NCI-H2107 (cell line): ENCODE measurements at places on chromosomes 16 and 17.

DNA sequence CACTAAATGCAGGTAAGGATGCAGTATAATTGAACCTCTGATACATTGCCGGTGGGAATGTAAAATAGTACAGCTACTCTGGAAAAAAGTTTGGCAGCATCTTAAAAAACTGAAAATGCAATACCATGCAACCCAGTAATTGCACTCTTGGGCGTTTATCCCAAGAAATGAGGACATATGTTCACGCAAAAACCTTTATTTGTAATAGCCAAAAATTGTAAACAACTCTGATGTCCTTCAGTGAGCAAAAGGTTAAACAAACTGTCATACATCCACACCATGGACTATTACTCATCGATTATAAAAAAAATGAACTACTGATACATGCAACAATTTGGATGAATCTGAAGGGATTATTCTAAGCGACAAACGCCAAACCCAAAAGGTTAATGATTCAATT, 16.9 kb downstream of the SYNRG start:
- DNase-seq = no peak

- DNase-seq = no peak
Measured at GRCh38 chr16:76210157-76210556, 67.0 kb upstream of the CNTNAP4 start.

GRCh38 chr16:71769222-71769621, 39.4 kb downstream of the AP1G1 start:
- DNase-seq = no peak

- no peak for DNase-seq
Measured at GRCh38 chr17:51734462-51734861, 424.1 kb downstream of the CA10 start.

- peak; percentile 73 for DNase-seq
Measured at GRCh38 chr16:2035431-2036199, 8.9 kb downstream of the NHERF2 start.

- DNase-seq = no peak
Measured at GRCh38 chr17:50708050-50709000, 611 bp upstream of the ANKRD40 start.

DNA sequence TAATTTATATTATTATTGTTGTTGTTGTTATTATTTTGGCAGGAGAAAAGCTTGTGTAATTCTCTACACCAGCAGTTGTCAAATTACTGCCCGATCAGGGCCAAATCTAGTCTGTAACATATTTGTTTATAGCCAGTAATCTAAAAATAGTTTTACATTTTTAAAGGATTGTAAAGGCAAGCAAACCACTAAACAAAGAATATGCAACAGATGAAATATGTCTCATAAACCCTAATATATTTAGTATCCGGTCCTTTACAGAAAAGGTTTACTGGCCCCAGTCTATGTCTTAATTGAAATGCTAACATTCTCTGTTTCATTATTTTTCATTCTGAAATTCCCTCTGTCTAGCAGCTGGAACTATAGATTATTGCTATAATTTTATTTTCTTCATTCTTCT, 709.5 kb downstream of the KCNJ2 start:
- DNase-seq = no peak

DNA sequence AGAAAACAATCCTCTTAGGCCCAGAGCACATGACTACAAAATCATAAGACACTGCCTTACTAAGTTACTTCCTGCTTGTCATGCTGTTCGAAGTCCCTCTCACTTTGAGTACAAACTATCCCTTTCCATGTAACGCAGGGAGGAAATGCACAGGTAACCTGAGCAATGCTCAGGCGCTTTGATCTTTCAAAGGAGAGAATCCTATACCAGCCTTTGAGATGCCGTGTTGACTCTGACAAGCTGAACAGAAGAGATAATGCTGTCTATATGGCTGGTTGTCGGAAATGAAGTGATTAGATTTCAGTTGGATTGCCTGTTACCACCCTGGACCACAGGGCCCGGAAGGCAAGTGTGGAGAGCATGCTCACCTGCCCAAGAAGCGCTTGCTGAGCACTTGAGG, 75.9 kb downstream of the CDH11 start:
- DNase-seq = no peak

DNA sequence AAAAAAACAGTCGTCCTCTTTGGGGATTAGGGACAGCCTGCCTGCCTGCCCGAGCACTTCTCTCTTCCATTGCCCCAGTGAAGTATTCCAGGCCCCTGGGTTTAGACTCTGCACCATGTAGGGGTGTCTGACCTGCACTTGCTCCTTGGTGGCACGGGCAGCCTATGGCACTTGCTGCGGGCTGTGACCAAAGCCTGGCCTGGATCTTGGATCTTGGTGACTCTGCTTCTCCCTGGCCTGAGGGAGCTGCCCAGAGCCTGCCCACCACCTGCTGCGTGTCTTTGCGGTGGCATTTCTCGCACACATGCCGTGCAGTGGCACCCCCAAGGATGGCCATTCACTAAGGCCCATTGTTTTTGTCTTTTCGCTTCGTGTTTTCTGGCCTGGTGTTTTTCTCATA, 6.1 kb upstream of the STH start:
- no peak for DNase-seq
